ENCODE measurements at places on chromosomes 3 and 15. TPM values are rescaled to one million over a fixed set of nuclear protein-coding genes. Genes with fewer than 3 reads are reported as not detected.

DNA sequence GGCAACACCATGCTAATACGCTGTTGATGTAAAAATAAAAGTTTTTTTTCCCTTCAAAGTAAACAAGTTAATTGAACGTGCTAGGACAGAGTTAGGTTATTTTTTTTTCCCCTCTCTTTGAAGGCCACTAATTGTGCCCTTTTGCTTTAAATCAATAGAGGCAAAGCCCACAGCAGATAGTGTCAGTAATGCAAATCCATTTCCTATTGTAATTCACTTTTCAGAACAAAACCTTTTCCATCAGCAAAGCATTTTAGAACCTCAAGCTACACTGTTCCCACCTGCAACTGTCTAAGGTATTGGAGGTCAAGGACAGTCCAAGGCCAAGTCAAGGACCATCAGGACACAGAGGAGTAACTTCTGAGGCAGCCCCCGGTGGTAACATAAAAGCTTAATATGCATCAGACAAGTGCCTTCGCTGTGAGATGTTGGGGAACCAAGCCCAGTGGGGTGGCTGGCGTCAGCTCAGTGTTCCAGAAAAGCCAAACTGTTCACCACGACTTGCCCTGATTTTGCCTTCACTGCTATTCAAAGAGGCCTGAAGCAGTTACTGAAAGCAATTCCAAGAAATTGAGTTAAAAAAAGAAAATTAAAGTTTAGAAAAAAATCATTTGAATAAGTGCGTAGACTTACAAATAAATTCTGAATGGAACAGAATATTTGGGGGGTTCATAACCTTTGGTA, 65.8 kb upstream of the ICE2 start:
- no peak for DNase-seq

- DNase-seq: peak; percentile 35
These were observed at the start of gene HOMER2 for GRCh38 chr15:82952158-82953081. HOMER2 (minus strand) TSS chr15:82952720; CDS start chr15:82952535, 185 bp downstream.

GRCh38 chr15:66565741-66566144, at the start of gene LCTL:
LCTL (minus strand) TSS chr15:66565998; CDS start chr15:66565365, 633 bp downstream.
- no peak for DNase-seq

DNA sequence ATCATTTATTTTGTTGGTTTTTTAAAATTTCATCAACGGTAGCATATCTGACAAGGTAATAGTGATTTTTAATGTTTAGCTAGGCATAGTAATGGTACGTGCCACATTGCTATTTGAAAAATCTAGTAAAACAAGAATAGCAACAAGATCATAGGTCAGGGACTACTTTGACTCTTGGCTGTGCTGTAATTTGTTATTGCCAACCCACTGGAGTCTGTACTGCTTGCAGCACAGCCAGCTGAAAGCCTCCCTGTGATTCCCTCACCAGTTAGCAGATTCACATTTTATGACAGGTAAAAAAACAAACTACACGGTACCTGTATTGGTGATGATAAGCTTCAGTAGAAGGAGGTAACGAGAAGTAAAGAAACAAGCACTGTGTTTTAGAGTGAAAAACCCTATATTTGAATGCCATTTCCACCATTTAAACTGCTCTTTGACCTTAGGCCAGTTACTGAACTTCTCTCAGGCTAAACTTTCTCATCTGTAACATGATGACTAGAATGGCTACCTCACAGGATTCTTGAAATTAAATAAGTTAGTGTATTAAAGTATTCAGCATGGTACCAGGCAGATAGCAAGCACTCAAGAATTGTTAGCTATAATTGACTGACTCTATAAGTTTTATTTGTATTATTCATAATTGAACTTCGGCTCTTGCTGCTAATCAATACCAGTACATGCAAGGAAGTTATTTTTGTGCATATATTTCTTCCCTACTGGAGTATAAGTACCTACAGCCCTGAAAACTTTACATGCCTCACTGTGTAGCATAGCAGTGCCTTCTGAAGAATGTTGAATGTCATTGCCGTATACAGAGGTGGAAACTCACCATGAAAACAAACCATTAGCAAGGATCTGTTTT, 16.1 kb downstream of the FILIP1L start:
- no peak for DNase-seq

- DNase-seq: no peak
These were observed 16.6 kb upstream of the MRPS22 start for GRCh38 chr3:139327231-139327630.

GRCh38 chr3:108497271-108497670, 13.1 kb downstream of the MYH15 start:
- no peak for DNase-seq

GRCh38 chr3:134018406-134018805, 11.3 kb downstream of the SLCO2A1 start:
- no peak for DNase-seq

GRCh38 chr3:157938154-157938779, 168.0 kb downstream of the SHOX2 start:
- DNase-seq: no peak

GRCh38 chr3:5136919-5137429, 14.9 kb downstream of the ARL8B start:
- DNase-seq: no peak

- DNase-seq: no peak
These were observed 242.5 kb downstream of the ATP8B4 start for GRCh38 chr15:49876401-49877038.

GRCh38 chr15:77516076-77516475, 95.4 kb downstream of the HMG20A start:
- DNase-seq: no peak

DNA sequence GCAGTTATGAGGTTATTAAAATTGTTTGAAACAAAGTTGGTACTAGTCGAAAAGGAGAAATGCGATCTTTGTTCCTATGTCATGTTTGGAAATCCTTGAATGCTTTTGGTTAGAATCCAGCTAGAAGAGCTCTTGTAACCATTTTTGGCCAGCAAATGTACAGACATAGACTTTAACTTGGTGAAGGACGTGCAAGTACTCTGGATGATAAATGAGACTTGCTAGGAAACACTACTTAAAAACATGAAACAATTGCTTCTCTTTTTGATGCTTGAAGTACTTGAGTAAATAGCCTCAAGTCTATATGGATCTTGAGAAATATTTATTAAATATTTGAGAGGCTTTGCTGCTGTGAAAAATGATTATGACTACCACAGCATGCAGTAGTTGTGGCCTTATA, 95.8 kb downstream of the CADM2 start:
- no peak for DNase-seq

DNA sequence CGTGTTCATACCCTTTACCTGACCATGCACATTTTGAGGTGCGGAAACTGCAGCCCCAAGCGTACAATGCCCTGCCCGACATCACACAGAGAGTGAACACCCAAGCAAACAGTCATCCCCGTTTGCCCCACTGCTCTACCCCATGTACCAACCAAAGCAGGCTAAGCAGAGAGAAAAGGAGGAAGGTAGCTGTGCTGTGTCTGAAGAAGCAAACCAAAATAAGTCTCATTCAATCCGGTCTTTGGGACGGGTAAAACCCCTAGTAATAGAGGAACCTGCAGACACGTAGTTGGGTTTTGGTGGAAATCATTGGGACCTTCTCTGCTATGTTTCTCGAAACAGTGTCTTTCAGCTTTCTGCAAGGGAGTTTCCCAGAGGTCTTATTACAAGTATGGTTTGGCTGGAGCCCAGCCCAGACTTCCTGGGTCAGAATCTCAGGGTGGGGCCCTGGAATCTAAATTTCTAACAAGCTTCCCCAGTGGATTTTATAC, 164.6 kb upstream of the HES1 start:
- DNase-seq: peak; percentile 38

GRCh38 chr3:147400111-147400510, 6.2 kb downstream of the ZIC4 start:
- no peak for DNase-seq

GRCh38 chr3:89787485-89787884, 680.1 kb downstream of the EPHA3 start:
- DNase-seq: no peak

GRCh38 chr15:60423537-60423936, 25.8 kb upstream of the ANXA2 start:
- DNase-seq: peak; percentile 26

DNA sequence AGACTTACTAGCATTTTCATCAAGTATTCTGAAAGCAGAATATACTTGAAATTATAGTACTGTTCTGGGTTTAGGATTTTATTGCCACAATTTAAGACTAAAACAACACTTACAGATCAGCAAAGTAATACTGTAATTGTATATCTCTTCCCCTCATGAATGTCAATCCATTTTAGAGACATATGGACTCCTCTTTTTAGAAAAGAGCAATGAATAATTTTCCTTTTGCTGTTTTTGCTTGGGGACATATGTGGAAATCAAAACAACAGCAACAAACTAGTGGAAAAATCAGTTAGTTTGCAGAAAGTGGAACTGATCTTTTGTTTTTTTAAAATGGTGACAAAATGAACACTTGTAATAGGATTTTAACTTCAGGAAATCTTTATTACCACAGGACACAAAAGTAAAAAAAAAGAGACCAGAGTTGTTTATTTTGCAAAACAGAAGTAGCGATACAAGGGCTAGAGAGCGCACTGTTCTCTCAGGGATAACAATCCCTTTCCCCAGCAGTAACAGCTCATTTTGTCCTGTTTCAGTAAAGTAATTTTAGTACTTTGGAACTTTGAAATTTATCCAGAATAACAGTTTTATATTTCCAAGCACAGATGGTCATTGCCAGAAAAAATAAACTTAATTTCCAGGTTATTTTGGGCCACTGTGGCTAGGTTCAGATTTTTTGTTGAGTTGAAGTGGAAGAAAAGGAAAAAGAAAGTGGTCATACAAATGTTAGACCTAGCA, 17.1 kb downstream of the LEKR1 start:
- no peak for DNase-seq

- no peak for DNase-seq
These were observed 167.8 kb upstream of the IQSEC1 start for GRCh38 chr3:13240928-13241618.

GRCh38 chr15:65249641-65250040, 37.0 kb downstream of the PARP16 start:
- DNase-seq: peak; percentile 92

DNA sequence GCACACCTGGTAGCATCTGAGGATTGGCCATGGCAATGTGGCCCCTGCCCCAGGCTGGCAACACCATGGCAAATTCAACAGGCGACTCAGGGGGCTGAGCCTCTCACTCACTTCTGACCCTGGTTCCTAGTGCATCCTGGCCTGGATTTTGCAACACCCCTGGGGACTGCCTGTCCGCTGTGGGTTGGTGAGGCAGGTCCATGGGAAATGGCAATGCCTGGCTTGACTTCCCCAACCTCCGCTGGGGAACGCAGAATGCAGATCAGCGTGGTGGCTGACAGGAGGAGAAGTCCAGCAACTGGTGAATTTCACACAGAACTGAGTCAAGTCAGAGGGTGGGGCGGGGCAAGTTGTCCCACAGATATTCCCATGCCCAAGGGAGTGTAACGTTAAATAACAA, 3.9 kb upstream of the PSTPIP1 start:
- no peak for DNase-seq

GRCh38 chr3:43759297-43759782, 68.6 kb downstream of the ABHD5 start:
- peak; percentile 20 for DNase-seq

DNA sequence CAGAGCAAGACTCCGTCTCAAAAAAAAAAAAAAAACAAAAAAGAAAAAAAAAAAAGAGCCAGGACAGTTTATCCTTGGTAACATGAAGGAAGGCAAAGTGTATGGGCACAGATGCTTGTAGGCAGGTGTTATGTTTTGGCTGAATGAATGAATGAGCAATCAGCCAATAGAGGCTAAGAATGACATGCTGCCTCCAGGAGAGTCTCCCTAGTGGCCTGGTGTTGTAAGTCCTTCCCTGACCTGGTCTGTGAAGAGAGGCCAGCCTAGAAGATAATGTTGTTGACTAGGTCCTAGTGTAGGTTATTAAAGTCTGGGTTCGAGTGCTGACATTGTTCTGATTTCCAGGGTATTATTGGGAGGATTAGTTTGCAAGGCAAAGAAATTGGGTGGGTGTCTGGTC, 24.9 kb downstream of the GYG1 start:
- DNase-seq: no peak

GRCh38 chr3:124535306-124535705, 194.9 kb upstream of the UMPS start:
- no peak for DNase-seq

- DNase-seq: no peak
These were observed 84.1 kb downstream of the ATG7 start for GRCh38 chr3:11356269-11356668.

DNA sequence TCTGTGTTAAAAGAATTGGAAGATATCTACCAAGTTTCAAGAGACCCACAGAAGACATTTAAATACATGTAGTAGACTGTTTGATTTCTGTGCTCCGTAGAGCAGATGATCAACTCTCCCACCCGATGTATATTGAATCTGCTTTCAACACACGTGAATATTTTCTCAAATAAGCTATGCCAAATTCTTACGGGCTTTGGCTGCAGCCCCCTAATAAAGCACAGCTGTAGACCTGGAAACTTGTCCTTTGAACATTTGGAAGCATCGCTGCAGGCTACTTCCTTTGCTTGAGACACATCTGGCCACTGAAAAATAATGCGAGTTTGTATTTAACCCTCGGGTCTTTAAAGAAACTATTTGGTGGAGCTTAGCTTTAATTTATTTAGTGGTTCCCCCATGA, 98.3 kb upstream of the SELENOK start:
- DNase-seq: no peak

DNA sequence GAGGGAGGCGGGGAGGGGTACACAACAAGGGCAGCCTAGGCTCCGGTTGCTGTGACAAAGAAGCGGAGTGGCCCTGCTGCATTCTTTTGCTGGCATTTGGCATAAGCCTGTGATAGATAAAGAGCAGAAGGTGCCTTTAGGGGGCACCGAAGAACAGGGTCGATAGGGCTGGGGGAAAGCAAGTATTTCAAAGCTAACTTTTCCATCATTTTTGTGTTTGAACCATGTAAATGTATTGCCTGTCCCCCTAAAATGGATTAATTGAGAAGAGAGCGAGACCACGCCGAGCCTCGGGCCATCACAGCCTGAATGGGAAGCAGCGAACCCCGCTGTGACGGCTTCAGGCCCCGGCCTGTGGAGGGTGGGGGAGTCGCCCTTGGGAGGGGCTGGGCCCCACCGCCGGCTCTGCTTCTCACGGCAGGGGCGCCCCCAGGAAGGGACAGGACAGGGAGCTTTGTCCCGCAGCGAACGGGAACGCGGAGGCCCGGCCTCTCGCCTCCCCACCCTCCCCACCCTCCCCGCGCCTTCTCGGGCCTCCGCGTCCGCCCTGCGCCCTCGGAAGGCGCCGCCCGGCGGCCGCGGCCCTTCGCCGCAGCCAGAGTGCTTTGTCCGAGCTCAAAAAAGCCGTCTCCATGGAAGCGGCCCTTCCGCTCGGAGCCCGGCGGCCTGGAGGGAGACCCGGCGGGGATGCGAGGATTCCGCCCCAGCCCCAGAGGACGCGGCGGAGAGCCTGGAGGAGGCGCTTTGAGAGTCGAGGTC, 32.4 kb upstream of the ALDH1L1 start:
- peak; percentile 20 for DNase-seq

The MKRN2OS gene
- total RNA-seq: not detected

The GOLGA8H gene
- not detected for total RNA-seq

The CASR gene
- 0.05 TPM for total RNA-seq

The CLSTN2 gene
- total RNA-seq: not detected

The MAPK6 gene
- 28.1 TPM for total RNA-seq

The TICRR gene
- 25.7 TPM for total RNA-seq

The APBA2 gene
- 12.8 TPM for total RNA-seq

The ADCY5 gene
- total RNA-seq: not detected

The ALCAM gene
- total RNA-seq: 22.0 TPM
